Left renal cortex interstitium (tissue), 4 donors: ENCODE measurements at places on chromosomes 1 and 21.

GRCh38 chr1:170886460-170886859 lies 48.9 kb upstream of the MROH9 start:
- no peak for DNase-seq

GRCh38 chr1:62175568-62176179 lies 19.0 kb upstream of the L1TD1 start:
- DNase-seq = no peak

GRCh38 chr1:111436726-111437125 lies 9.2 kb upstream of the OVGP1 start:
- no peak for DNase-seq

GRCh38 chr1:31704271-31705079 lies 658 bp upstream of the COL16A1 start:
- DNase-seq = no peak

DNA sequence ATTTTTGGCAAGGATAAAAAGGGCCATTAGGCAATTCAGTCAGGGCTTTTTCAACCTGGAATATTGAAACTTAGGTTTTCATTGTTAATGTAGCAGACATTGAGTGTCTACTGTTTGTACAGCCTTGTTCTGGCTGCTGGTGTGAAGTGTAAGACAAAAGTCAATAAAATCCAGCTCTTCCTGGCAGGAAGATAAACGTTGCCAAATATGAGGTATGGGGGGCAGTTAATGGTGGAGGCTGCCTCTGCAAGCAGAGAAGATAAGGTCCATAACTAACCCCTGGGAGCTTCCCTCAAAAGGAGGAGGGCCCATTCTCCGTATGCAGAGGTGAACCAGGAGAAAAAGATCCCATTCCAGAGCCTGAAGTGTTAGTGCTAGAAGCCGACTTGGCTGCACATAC lies 19.5 kb upstream of the SHE start:
- no peak for DNase-seq

- DNase-seq = no peak
Measured at GRCh38 chr1:90534663-90535295, 182.3 kb downstream of the BARHL2 start.

GRCh38 chr1:2935184-2935583 lies 86.1 kb upstream of the ACTRT2 start:
- DNase-seq = no peak

GRCh38 chr1:79852004-79852403 lies 845.5 kb upstream of the ADGRL4 start:
- DNase-seq = no peak

GRCh38 chr21:45574081-45574501 lies 31.9 kb upstream of the SLC19A1 start:
- no peak for DNase-seq

DNA sequence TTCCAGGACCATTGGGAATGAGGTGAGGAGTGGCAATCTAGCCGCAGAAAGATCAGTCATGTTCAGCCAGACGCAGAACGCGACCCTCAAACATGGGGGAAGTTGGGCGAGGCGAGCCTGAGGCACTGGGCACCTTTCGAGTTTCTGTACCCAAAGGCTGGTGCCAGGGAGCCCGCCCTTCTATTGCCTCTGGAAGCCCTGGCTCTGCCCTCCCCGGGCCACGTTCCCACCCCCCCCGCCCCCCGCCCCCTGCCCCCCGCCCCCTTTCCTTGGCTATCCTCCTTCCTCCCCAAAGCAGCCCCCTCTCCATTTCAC lies 2.2 kb upstream of the ZBTB7B start:
- DNase-seq = no peak

- no peak for DNase-seq
Measured at GRCh38 chr1:75732703-75733102, 8.2 kb downstream of the ACADM start.

- no peak for DNase-seq
Measured at GRCh38 chr1:209497729-209498128, 85.8 kb upstream of the CAMK1G start.

GRCh38 chr1:183443011-183443410 lies 24.8 kb upstream of the NMNAT2 start:
- no peak for DNase-seq

- DNase-seq = no peak
Measured at GRCh38 chr1:9633493-9633892, 18.0 kb upstream of the PIK3CD start.

GRCh38 chr1:17606826-17607440 lies 67.4 kb downstream of the ARHGEF10L start:
- no peak for DNase-seq

DNA sequence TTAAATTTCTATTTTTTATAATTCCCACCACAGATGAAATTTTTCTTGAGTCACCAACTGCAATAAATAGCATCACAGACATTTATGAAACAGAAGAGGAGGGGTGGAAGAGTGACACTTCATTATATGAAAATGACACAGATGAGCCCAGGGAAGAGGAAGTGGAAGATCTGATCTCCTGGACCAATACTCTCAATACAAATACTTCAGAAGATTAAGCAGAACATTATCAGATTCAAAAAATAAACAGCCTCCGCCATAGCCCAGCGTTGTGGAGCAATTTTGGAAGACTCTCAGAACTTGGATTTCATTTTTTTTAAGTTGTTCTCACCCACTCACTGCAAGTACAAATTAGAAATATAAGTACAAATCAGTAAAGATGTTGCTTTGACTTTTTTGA lies 63.6 kb downstream of the UBE2U start:
- no peak for DNase-seq

DNA sequence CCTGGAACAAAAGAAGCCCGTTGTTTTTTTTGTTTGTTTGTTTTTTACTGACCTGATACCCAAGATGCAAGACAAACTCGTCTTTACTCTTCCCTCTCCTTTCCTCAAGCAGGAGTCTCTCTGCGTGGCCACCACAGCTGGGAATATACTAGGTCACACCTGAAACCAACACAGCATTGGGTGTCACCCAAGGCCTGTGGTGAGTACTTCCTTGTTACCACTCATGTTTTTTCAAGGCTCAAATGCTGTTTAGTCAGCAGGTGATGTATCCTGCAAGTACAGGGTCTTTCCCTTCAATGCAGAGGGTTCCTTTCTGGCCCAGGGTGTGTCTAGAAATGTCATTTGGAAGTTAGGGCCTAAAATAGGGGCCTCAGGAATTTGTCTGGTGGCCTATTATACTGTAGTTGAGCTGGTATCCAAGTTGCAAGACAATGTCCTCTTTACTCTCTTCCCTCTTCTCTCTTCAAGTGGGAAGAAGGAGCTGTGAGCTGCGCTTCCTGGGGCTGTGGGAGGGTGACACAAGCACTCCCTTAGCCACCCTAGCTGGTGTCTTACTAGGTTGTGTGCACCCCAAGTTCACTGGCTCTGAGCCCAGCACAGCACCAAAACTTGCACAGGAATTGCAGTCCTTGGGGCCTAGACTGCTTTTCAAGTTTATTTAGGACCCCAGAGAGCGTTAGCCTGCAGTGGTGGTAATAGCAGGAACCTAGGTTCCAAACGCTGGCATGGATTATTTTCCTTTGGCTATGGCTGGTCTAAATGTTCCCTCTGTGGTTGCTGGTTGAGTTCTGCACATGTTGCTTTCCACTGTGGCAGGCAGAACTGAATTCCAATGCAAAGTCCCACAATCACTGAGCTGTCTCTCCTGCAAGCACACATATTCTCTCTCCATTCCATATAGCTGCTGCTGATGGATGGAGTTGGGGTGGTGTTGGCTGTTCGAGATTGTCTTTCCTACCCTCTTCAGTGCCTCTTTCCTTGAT lies 91.4 kb upstream of the LYPLAL1 start:
- no peak for DNase-seq

DNA sequence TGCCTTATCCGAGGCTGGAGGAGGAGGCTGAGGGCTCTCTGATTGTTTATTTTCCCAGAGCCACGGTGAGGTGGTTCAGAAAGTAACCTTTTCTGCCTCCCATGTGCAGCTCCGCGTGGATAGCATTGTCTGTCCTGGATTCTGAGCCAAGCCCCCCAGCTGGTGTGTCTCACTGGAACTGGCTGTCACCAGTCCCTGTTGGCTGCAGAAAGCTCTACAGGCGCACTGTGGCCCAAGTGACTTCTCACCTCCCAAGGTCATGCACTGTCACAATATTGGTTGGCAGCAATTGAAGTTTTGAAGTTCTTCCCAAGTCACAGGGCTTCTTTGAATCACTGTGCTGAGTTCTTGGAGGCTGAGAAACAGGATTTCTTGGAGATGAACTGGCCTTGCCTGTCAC lies 8.2 kb downstream of the BMP8A start:
- DNase-seq = no peak

- DNase-seq = no peak
Measured at GRCh38 chr1:241924080-241924808, 33.3 kb upstream of the BECN2 start.

DNA sequence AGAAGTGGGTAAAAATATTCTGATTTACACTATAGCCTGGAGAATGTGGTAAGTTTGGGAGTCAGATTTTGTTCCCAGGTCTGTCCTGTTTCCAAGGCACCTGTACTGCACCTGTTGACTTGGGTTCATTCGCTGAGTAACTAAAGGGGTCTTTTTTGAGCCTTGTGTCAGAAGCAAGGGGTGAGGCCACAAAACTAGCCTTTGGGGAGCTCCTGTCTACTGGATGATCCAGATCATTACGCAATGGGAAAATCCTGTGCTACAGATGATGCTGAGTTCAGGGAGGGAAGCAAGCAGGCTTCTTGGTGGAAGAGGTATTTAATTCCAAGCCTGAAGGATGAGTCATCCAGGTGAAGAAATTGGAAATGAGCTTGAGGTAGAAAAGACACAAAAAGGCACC lies 424.0 kb downstream of the MATN1 start:
- no peak for DNase-seq

DNA sequence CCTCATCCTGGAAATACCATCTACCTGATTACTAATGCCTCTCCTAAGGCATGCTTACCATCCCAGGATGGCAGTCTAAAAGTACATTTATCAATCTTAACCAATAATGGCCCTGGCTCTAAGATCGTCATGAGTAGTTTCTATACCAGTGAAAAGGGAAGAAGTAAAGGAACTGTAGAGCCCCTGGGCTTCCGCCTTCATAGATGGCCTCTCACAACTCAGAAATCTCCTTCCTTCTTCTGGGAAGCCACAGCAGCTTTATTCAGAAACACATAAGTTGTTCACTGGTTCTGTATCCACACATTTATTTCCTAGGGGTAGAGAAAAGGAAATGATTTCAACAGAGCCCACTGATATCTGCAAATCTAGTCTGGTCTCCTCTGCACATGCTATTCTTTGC lies 41.0 kb upstream of the CD5L start:
- no peak for DNase-seq

DNA sequence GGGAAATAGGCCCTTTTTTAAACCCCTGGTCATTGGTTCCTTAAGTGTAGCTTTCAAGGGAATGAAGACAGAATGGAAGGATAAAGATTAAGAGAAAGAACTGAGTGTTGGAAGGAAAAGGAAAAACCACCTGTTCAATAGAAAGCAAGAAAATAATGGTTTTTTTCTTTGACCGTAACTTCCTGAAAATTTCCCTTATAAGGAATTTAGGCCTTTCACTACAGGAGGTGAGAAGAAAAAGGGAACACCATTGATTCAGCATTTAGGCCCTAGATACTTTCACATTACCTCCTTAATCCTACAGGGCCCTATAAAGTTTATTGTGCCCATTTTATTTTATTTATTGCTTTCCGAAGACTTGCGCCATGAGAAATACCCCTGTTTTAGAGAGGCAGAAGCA lies 18.9 kb downstream of the KPNA6 start:
- no peak for DNase-seq

GRCh38 chr1:194068446-194069167 lies 882.2 kb upstream of the B3GALT2 start:
- no peak for DNase-seq

- no peak for DNase-seq
Measured at GRCh38 chr1:31699341-31699891, 4.4 kb downstream of the COL16A1 start.
